SHP77 (cell line): ENCODE measurements at places on chromosomes 12 and 14.

DNA sequence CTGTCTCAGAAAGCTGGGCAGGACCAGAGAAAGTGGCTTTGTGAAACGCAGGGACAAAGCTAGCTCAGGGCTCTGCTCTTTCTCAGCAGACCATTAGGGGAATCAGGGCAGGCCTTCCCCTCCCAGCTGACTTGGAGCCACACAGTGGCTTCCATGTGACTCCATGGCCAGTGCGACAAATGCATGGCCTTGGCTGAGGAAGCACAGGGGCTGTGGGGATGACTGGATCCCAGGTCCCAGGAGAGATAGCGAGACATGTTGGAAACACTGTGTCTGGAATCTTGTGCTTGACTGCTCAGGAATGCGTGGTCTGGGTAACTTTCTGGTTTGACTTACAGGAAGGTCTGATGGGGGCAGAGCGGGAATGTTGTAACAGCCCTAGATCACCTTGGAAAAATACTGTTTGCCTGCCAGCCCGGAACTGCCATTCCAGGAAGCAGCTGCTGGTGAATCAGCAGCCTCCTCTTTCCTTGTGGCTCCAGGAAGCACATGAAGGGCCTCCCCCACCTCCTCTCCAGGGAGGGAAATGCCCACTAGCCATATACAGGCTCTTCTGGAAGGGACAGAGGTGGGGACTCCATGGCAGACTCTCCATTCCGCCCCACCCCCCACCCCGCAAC lies 133.5 kb upstream of the HIF1A start:
- peak; percentile 76 for DNase-seq

DNA sequence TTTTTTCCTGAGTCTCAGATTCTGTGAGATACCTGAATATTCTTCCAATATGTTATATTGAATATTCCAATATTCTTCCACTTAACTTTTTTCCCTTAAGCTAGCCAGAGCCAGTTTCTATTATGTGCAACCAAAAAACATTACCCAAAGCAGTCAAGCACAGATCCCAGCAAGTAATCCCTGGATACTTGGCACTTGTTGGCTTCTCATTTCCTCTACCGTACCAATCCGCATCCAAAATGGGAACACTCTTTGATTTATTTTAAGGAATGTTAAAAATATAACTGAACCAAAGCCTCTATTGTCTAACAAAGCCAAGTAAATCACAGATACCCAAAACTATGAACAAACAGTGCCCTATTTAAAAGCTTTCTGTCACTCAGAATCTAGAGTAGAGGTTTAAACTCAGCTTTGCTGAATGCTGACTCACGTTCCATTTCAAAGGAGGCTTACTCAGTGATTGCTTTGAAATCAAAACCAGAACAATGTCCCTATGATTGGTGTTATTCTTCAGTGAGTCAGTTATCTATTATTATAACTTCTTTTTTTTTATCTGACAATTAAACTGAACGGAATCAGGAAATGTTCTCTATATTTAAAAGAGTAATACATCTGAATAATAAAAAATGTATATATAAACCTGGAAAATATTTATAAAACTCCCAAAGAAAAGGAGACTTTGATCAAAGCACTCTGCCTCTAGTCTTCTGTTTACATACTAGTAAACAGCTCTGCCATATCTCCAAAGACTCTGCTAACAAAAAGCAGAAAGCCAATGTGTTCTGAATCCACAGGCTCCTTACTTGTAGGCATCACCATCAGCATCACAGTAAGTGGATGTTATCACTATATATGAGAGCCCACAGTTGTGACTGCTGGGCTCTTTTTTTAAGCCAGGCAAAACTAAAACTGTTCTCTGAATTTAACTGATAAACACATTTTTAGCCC lies 360.8 kb downstream of the CCDC91 start:
- no peak for DNase-seq

DNA sequence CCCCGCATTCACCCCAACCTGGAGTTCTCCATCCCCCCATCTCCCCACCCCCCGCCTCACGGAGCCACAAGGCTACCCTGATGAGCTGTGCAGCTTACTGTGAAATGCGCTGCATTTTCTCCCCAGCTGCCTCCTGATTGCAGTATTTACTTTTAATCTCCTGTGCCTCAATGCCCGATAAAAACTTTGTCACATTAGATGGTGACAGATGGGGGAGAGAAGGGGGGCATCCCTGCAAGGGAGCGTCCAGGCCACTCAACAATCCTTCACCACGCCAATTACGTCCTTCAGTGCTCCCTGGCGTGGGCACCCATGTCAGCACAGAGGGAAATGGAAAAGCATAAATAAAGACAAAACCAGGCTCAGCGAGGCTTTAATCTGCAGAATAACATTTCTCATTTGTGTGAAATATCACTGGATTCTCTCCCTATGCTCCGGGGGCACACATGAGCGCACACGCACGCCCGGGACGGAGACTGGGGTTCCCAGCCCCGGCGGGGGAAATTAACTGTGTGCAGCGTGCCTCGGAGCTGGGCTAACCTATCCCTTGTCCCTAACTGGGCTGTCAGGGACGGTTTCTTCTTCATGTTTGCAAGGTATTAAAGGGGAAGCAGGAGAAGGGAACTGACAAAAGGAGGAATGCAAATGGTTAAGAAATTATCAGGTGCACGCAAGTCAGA lies 186.7 kb upstream of the VASH1 start:
- no peak for DNase-seq

DNA sequence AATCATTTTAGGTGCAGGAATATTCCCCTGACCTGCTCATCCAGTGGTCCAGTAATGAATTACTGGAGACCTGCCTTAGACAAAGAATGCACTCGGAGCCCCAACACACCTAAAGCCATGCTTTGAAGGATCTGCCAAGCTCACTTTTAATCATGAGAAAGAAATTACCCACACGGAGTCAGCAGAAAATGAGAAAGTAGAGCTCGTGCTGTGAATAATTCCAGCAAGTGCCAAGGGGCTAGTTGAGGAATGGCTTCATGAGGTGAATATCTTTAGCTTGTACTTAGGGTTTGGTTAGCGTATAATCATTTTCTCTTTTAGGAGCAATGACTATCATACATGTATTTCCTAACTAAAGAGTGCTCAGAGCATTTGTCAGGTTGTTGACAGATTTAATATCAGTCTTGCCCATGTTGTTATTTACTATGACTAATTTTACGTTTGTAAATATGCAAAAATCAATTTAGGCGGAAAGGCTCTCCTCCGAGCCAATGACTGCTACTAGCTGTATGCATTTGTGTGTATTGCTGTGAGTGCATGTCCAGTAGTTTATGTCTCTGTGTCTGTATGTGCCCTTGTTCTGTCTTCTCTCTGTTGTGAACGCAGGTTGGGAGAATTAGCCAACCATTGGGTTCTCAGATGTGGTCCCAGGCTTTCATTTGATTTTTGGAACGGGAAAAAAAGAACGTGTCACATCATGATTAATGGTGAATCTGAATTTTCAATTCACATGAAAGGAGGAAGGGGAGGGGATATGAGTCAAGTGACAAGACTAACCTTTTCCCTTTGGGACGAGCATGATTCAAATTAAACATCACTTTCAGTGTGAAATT lies 98.4 kb downstream of the RMST start:
- no peak for DNase-seq

GRCh38 chr12:87870061-87870460 lies 159.1 kb downstream of the C12orf50 start:
- no peak for DNase-seq

- no peak for DNase-seq
Observed at GRCh38 chr12:27981874-27982273, 9.3 kb upstream of the PTHLH start.

DNA sequence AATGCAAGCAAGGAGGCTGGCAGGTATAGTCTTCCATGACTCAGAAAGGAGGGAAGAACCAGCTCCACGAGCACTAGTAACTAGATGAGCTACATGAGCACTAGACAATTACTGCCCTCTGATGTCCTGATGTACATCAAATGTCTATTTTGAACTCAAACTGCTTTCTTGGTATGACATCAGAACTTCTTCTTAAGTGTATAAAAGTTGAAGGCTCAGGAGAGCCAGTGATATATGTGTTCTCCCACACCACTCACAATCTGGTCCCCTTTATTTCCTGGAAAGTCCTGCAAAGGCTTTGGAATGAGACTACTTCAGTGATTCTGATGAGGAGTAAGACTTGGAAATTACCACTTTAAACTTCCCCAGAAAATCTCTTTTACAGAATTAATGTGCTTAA lies 18.5 kb upstream of the DHRS7 start:
- no peak for DNase-seq

GRCh38 chr14:72948481-72949138 lies 22.3 kb downstream of the DCAF4 start:
- DNase-seq, result peak; percentile 13
